Bladder microvascular endothelial cell (primary cell): ENCODE measurements at places on chromosomes 3 and 15. TPM values are rescaled to one million over a fixed set of nuclear protein-coding genes. Genes with fewer than 3 reads are reported as not detected.

Gene FOXL2
- under 0.01 TPM in 1 of 2 replicates, not detected in the other for total RNA-seq

Gene KBTBD12
- not detected in 2 replicates for total RNA-seq

Gene CPNE9
- not detected in 2 replicates for total RNA-seq

Gene BLOC1S6
- 40.2 and 52.5 TPM in 2 replicates for total RNA-seq

Gene AHSG
- total RNA-seq: not detected in 2 replicates

Gene RASGRF1
- total RNA-seq: 0.63 TPM in 1 of 2 replicates, not detected in the other

Gene GNB5
- 15.4 and 35.1 TPM in 2 replicates for total RNA-seq

Gene AGBL1
- total RNA-seq: not detected in 2 replicates

Gene HCLS1
- total RNA-seq: 31.9 and 43.1 TPM in 2 replicates

Gene ROBO2
- total RNA-seq: under 0.01 and 0.06 TPM in 2 replicates

Gene RHOV
- not detected in 2 replicates for total RNA-seq

Gene CDHR4
- total RNA-seq: not detected in 2 replicates

Gene NPAP1
- not detected in 2 replicates for total RNA-seq

Gene MYD88
- total RNA-seq: 10.4 and 25.5 TPM in 2 replicates

Gene PIERCE2
- total RNA-seq: 0.32 and 1.2 TPM in 2 replicates
